Mammary epithelial cell (primary cell): ENCODE measurements at places on chromosomes 2 and 18.
A peak's percentile ranks its signal among the peaks of the same experiment; 100 is the strongest.

DNA sequence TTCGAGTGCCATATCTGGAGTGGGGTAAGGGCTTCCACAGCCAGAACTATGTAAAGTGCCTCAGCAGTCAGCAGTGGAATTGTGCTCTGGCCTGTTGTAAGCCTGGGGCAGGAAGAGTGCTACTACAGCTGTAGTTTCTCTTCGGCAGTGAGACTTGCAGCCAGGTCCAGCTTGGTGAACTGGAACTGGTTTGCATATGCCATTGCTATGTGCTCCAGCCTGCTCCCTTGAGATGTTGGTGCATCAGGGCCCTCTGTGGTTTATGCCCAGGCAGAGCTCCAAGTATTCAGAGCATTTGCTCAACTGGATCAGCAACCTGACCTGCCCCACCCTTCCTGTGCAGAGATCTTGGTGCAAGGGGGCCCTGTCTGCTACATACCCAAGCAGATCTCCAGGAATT lies 47.8 kb downstream of the ZNF804A start:
- DNase-seq = peak; percentile 63

- DNase-seq = no peak
These were observed 352 bp upstream of the HOXD12 start for GRCh38 chr2:176099159-176099727.

DNA sequence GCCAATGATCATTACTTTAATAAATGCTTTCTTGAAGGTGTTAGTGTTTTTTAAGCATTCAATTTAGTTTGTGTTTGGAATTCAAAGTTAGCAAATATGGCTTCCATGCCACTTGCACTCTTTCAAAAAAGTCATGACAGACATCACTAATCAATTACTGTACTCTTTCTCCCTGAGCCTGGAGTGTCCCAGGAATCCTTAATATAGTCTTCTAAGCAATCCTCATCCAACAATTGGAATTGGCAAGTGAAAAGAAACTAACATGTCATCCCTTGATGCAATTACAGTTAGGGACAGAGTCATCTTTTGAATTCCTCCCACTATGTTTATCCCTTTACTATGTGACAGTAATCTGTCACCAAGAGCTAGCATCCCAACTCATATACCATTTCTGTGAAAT lies 29.7 kb upstream of the GPR55 start:
- DNase-seq = no peak

DNA sequence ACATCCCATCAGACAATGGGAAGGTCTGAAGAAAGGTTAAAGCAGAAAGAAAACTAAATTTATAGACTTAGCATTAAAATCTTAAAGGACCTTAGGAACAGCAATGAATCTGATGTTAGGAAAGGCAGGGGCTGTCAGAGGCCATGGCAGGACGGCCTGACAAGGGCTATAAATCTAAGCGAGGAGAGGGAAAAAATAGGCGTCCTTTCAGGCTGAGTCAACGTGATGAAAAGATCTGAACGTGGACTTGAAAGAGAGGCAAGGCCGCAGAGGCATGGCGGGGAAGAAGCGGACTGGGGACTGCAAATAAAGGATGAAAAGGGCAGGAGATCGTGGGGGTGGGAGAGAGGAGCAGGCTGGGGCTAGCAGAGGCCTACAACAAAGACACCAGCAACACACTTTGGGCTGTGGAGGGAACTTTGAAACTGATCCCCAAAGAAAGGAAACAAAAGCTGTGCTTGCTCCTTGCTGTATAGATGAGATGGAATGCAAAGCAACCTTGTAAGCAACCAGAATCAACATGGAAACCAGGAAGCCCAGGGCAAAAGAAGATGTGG lies 145.6 kb downstream of the NRP2 start:
- no peak for DNase-seq

DNA sequence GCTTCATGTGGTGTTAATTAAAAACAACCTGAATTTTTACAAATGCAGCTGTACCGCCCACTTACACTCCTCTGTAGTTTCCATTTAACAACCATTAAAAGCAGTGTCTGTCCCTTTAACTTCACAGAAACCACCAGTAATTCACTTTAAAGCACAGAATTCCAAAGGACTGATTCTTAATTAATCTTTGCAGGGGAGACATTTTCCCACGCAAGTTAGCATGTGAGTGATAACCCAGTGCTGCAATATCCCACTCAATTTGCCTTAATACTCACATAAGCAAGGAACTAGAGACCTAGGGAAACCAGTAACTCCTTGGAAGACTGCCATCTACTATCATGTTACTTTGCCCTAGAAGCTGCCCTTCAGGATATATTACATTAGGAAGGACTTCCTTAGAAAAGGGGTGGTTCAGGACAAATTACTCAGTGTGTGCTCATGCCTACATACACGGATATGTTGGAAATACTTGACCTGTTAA lies 102.3 kb downstream of the OSR1 start:
- DNase-seq = peak; percentile 86

- DNase-seq = no peak
These were observed 4.5 kb upstream of the PUM2 start for GRCh38 chr2:20355131-20355530.

DNA sequence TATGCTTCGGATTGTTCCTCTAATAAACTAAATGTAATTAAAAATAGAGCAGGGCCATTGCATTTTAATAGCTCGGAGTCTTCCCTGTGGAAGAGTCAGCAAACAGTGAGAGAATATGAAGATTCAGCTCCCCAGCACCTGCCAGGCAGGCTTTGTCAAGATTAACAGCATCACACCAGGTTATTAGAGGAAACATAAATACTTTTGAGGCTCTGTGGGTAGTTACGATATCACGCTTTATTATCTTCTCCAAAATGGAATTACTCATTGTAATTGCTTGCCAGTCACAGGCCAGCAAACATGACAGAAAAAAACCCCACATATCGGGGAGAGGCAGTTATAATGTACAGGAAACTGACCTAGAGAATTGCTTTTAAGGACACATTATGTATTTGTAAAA lies 303.9 kb downstream of the CPS1 start:
- DNase-seq = no peak

GRCh38 chr2:64295326-64296139 lies 151.3 kb upstream of the PELI1 start:
- no peak for DNase-seq

DNA sequence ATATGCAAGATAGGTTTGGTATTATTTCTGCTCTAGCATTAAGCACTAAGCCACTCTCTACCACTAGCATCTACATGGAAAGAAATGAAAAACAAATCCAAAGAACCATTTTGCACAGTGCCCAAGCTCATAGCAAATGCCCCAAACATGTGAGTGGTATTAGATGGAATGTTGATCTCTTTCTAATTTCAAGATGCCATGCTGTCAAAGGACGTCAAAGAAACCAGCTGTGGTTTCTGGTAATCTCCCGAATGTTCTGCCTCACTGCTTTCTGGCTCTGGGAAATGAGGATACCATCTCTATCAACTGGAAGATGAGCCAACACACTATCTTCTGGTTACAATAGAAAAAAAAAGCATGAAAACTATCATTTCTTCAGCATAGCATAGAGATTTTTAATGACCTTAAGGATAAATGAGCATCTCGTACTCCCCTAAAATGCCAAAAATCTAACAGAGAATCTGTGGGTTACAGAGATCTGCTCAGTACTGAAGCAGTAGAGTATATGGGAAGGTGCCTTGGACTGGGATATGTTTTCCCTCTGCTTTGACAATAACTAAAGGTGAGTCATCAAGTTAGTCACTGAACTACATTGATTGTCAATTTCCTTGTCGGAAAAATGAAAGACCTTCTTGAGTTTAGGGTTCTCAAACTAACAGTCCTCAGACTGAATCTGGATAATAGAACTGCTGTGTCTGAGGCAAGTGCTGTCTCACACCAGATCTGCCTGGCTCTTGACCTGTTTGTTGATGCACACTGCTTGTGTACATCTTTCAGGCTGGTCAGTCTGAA lies 244.8 kb upstream of the NCKAP5 start:
- DNase-seq = peak; percentile 48

- no peak for DNase-seq
These were observed 22.1 kb upstream of the ARPC2 start for GRCh38 chr2:218194880-218195279.

GRCh38 chr2:40352041-40352702 lies 99.7 kb downstream of the SLC8A1 start:
- no peak for DNase-seq

DNA sequence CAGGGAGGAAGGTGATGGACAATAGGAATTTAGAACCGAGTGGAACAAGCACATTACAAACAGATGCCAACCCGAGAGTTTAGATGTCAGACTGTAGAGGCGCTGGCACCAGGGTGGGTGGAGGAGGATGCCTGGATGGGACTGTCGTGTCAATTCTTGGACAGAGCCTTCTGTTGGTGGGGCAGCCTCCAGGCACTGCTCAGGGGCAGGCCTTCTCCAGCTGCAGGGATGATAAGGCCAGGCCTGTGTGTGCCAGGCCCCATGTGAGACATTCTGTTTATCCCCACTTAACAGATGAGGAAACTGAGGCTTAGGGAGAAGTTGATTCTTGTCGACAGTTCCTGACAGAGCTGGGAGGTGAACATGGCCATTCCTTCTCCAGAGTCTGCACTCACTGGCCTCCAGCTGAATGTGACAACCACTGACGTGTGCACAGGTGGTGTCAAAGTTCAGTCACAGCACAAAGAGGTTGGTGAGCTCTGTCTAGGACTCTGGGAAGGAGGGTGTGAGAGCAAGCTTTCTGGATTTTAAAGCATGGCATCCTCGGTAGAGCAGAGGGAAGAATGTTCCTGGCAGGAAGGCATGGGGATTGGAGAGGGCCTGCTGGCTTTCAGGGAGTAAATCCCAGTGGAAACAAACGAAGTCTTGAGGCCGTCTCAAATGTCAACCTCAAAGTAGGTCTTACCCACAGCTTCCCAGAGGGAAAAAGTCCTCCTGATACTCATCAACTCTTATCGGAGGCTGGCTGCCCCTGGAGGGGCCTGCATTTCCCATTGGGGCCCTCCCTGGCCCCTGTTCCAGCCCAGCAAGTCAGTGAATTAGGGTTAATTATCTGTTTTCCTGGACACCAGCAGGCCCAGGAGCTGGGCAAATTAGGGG lies 52.4 kb downstream of the GLI2 start:
- no peak for DNase-seq
